Caco-2 (cell line): ENCODE measurements at places on chromosomes 4 and X.

GRCh38 chr4:61211781-61212180, 11.7 kb downstream of the ADGRL3 start:
- H3K4me1 ChIP-seq = peaks cover 13% of the 10 kb centered on the region
- no peaks in the 10 kb centered on the region for H3K27me3 ChIP-seq
- H3K4me3 ChIP-seq = no peak overlapping the region
- H3K36me3 ChIP-seq = no peaks in the 10 kb centered on the region

DNA sequence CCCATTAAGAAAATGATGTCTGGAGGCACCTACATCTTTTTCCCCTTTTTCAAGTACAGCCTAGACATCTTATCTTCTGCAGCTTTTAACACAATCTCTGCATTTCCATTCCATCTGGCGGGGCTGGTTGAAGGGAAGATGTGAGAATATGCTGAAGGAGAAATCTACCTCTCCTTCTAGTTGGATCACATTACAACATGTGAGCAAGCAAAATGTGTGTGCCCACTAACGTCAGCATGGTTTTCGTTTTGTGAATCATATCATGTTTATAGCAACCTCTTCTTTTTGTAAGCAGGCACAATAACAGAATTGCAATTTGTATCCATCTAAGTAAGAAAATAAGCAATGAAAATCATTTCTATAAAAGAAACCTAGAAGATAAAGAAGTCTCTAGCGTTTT, 28.9 kb upstream of the MID1 start:
- no peak overlapping the region for H3K27ac ChIP-seq
- H3K4me3 ChIP-seq = no peak overlapping the region
- no peaks in the 10 kb centered on the region for H3K36me3 ChIP-seq

DNA sequence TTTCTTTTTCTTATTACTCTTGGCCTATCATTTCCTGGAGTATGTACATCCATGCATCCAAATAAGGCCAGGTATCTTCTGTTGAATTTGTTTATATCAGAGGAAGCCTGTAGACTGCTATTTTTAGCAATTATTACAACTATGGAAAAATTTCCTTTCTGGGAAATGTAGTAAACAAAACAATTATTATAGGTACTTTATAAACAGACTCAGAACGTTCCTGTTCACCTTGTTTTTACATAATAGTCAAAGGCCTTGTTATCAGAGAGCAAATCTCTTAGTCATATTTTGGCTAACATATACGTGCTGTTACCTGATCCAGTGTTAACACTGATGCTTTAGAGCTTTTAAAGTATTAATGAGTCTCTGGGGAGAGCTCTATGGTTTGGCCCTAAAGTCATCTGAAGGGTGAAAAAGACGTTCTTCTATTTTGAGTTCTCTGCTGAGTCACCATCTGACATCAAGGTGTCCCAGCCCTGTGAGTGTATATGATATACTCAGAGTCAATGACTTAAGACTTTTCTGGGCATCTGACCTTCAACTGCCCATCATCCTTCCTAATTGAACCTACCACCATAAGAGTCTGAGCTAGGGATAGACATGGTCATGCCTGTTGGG, 7.3 kb downstream of the SPARCL1 start:
- no peaks in the 10 kb centered on the region for H3K4me1 ChIP-seq
- no peak for DNase-seq
- no peaks in the 10 kb centered on the region for H3K27me3 ChIP-seq
- no peaks in the 10 kb centered on the region for H3K36me3 ChIP-seq
- H3K27ac ChIP-seq = no peak overlapping the region
- no peak overlapping the region for H3K4me3 ChIP-seq

DNA sequence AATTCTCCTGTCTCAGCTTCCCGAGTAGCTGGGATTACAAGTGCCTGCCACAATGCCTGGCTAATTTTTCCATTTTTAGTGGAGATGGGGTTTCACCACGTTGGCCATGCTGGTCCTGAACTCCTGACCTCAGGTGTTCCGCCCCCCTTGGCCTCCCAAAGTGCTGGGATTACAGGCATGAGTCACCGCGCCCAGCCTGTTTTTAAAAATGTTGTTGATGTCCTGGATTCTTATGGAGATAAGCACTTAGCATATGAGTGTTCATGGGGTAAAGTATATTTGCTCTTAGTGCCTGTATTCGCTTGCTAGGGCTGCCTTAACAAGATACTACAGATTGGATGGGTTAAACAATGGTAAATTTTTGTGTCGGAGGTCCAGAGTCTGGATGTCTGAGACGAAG, 91.7 kb downstream of the CEP44 start:
- H3K27ac ChIP-seq = peak overlapping the region; percentile 77
- peaks cover 43% of the 10 kb centered on the region for H3K4me1 ChIP-seq

DNA sequence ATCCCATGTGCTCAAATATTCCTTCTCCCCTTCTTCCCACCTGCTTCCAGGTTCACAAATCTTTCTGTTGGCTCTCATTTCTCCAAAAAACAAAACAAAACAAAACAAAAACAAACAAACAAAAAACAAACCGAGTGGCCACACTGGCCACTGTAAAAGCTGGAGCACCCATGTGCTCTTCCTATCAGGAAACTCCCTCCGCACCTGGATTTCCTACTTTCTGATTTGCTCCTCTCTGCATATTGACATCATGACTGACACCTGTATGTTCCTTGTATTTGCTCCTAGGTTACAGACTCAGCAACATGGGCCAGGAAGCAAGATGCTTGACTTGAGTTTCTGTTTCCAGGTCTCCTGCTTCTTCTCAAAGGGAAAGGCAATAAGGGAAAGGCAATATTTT, 258.8 kb downstream of the GPC3 start:
- DNase-seq = no peak
- H3K36me3 ChIP-seq = no peaks in the 10 kb centered on the region
- no peak overlapping the region for H3K4me3 ChIP-seq

- no peak for DNase-seq
- H3K27me3 ChIP-seq = no peaks in the 10 kb centered on the region
- no peak overlapping the region for H3K4me3 ChIP-seq
Measured at GRCh38 chr4:128715616-128716015, 93.9 kb upstream of the JADE1 start.

DNA sequence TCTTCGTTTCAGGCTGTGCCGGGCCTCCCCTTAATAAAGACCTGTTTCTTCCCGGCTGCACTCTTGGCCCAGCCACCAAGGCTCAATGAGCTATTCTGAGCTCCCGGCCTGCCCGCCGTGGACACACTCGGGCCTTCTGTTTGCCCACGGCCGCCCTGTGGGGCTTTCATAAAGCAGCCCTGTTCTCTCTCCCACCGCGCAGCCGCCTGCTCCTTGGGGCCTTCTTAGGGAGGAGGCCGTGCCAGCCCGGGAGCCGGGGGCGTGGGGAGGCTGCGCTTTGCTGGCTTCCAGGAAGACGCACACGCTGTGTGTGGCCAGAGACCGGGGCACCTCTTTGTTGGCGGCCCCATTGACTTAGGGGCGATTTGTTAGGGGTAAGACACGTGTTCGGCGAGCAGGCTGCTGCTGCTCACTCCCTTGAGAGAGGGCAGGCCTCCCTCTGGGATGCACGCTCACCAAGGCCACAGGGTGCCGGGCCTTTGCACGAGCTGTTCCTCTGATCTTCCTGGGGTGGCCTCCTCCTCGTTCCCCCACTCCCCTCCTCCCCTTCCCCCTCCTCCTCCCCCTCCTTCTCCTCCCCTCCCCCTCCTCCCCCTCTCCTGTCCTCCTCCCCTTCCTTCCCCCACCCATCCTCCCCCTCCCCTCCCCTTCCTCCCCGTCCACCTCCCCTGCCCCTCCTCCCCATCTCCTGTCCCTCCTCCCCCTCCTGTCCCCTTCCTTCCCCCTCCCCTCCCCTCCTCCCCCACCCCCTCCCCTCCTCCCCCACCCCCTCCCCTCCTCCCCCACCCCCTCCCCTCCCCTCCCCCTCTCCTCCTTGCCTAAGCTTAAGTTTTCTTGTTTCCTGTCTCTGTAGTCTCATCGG, 11.3 kb downstream of the BLOC1S4 start:
- no peak overlapping the region for H3K4me3 ChIP-seq
- H3K36me3 ChIP-seq = no peaks in the 10 kb centered on the region
- no peaks in the 10 kb centered on the region for H3K27me3 ChIP-seq
- DNase-seq = no peak
- H3K4me1 ChIP-seq = peaks cover under 1% of the 10 kb centered on the region; the same call in 1 of the 2 replicates

- no peaks in the 10 kb centered on the region for H3K27me3 ChIP-seq
- H3K36me3 ChIP-seq = no peaks in the 10 kb centered on the region; the same call in 1 of the 2 replicates
- no peak overlapping the region for H3K4me3 ChIP-seq
- no peaks in the 10 kb centered on the region for H3K4me1 ChIP-seq
Measured at GRCh38 chrX:115952417-115953092, 218.0 kb upstream of the AGTR2 start.

GRCh38 chr4:153295131-153295755, 49.2 kb upstream of the MND1 start:
- no peaks in the 10 kb centered on the region for H3K4me1 ChIP-seq
- no peak for DNase-seq
- H3K4me3 ChIP-seq = no peak overlapping the region
- no peaks in the 10 kb centered on the region for H3K36me3 ChIP-seq
- H3K27me3 ChIP-seq = no peaks in the 10 kb centered on the region

- H3K27ac ChIP-seq = no peak overlapping the region
- no peaks in the 10 kb centered on the region for H3K36me3 ChIP-seq
- no peaks in the 10 kb centered on the region for H3K4me1 ChIP-seq
- no peaks in the 10 kb centered on the region for H3K27me3 ChIP-seq
- no peak overlapping the region for H3K4me3 ChIP-seq
Measured at GRCh38 chr4:176054942-176055341, 10.7 kb upstream of the WDR17 start.

GRCh38 chr4:122762520-122762919, 30.0 kb downstream of the BBS12 start:
- H3K27me3 ChIP-seq = no peaks in the 10 kb centered on the region
- DNase-seq = no peak
- peaks cover 27% of the 10 kb centered on the region for H3K4me1 ChIP-seq
- H3K36me3 ChIP-seq = no peaks in the 10 kb centered on the region
- H3K4me3 ChIP-seq = no peak overlapping the region
- no peak overlapping the region for H3K27ac ChIP-seq

DNA sequence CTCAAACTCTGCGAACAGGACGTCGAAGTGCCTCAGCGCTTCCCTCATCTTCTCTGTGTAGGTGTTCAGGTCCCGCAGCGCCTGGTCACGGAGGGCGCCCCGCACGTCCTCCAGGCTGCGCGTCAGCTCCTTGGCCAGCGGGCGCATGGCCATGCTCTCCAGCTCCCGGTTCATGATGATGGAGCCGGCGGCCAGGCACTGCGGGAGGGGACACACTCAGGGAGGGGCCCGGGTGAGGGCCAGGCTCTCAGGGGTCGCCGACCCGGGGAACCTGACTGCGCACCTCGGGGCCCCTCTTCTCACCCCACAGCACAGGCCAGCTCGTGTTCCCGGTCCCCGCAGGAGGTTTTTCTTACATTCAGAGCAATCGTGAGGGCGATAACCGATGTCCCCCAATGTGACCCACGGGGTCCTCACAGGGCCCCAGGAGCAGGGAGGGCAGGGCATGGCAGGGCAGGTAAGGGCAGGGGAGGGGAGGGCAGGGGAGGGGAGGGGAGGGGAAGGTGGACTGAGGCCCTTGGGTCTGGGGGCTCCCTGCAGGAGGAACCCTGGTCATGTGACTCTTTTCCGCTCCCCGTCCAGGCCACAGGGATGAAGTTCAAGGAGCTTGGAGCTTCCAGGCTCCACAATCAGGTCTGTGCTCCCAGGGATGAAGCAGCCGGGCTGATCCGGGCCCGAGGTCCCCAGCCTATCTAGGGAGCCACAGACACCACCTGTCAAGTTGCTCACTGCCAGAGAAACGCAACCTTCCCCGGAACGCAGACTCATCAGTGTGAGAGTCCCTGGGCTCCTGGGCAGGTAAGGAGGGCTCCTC, 77.8 kb upstream of the MXD4 start:
- H3K27me3 ChIP-seq = no peaks in the 10 kb centered on the region
- H3K27ac ChIP-seq = no peak overlapping the region
- DNase-seq = no peak
- no peaks in the 10 kb centered on the region for H3K36me3 ChIP-seq
- no peaks in the 10 kb centered on the region for H3K4me1 ChIP-seq

DNA sequence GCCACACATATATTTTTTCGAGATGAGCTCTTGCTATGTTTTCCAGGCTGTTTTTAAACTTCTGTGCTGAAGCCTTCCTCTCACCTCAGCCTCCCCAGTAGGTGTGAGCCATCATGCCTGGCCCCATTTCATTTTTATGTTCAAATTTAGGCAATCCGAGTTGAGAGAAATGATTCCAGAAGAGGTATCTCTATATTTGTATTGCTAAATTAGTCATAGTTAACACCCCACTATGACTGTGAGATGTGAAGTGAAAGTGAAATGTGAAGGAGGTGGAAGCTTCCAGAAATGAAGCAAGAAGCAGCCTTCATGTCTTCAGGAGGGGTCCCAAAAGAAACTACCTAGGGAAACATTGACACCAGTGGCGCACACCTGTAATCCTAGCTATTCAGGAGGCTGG, 17.7 kb downstream of the APELA start:
- no peak overlapping the region for H3K4me3 ChIP-seq
- no peak for DNase-seq
- H3K27me3 ChIP-seq = no peaks in the 10 kb centered on the region
- no peaks in the 10 kb centered on the region for H3K36me3 ChIP-seq
- H3K27ac ChIP-seq = no peak overlapping the region

DNA sequence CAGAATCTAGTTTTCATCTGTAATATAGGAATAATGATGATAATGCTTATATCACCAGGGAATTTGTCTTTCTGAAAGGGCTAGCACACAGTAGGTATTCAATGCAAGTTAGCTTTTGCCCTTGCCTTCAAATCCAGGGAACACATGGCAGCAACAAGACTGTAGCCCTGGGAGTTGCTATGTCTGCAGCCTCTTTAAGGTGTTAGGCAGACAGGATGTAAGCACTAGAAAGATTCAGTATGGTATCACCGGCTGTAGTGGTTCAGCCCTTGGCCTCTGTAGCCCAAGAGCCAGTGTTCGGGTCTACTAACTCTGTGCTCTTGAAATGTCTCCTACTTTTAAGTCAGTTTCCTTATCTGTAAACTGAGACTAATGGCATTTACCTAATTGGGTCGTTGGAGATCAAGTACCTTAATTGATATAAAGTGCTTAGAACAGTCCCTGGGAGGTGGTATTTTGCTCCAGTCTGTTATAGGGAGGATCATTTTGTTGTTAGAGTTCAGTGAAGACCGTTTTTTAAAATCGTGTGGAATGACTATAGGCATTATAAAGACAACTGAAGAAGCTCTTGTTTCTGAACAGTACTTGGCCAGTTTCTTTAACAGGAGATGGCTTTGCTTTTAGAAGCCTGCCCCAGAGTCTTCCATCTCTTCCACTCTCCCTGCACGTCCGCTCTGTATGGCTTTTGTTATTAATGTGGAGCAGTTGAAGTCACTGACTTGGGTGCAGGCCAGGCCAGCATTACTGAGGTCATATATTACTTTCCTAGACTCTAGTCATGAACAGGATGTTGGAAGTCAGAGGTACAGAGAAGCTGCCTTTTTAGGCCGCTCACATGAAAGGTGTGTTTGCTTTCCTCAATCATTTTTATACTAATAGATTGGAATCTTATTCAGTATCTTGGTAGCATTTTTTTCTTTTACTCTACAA, 44.8 kb downstream of the GAB1 start:
- no peak for DNase-seq
- no peaks in the 10 kb centered on the region for H3K27me3 ChIP-seq
- H3K4me3 ChIP-seq = no peak overlapping the region
- peak overlapping the region; percentile 53 for H3K27ac ChIP-seq
- peaks cover 30% of the 10 kb centered on the region for H3K4me1 ChIP-seq
